ENCODE measurements at places on chromosomes 3 and 15.

DNA sequence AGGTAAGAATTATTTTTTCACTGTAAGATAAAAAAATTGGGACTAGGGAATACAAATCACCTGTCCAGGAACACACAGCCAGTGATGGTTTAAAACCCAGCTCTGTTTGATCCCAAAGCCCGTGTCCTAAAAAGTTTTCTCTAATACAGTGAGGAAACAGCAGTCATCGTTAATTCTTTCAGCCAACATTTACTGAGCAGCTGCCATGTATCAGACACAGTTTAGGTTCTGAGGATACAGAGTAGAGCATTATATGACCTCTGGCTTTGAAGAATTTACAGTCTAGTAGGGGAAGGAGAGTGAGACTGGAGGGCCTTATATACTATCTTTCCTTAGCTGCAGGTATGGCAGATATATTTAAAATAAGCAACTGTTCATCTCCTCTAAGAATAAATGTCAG is 82.7 kb downstream of the KCNMB2 start:
- no peak for DNase-seq

DNA sequence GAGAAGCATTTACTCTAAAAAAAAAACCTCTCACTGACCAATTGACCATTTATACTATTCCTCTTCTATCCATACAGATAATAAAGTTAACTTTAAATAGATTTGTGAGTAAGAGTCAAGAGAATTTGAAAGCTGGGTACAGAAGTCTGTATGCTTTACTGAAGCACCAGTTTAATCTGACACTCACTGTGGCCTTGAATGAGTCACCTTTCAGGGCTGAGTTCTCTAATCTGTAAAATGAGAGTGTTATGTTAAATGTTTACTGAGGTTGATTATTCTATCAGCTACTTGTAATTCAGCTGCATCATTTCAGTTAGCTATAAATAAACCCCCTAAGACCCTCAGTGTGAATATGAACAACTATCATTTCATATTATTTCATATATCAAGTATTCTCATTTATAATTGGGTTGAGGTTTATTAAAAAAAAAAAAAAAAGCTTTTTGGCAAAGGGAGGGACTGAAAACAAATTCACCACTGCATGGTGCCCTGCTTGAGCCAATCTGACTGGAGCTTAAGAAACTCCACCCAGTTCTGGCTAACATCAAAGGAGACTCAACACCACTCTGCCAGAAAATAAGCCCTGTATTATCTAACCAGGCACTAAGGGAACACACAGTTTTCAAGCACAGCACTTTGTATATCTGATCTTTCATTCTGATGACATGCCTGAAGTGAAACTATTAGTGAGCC is 2.8 kb downstream of the MAP4 start:
- peak; percentile 11 for DNase-seq

DNA sequence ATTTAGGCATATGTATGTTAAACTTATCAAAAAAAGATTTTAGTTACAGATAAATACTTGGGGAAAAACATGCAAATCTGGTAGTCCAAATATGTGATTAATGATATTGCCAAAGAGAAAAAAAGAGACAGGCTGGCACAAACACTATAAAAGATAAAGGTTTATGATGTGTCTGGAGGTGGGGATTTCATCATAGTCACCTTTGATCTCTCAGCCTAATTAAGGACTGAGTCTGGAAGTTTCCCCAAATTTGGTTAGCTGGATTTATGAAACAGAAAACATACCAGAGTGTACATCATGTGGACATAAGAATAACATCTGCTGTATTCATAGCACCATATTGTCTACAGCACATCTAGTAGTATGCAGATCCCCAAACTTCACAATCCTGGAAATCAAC is 157.0 kb downstream of the FGF12 start:
- DNase-seq: no peak

GRCh38 chr3:73633916-73634344 is 9.2 kb upstream of the PDZRN3 start:
- DNase-seq: no peak

DNA sequence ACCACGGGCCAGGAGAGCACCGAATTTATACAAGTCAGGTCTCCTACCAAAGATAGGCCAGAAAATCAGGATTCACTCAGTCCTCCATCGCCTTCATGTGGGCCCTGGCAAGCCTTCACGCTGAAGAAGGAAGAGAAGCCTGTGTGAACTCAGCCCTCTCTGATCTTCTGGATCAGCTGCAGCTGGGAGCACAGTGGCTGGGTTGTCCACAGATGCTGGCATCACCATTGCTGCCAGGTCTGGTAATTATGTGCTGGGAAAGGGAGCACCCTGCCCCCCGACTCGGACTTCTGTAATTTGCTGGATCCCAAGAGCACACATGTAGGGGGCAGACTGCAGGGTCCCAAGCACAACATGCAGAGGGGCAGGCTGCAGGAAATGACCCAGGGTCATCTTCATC is 12.4 kb upstream of the PDE8A start:
- DNase-seq: no peak
